Smooth muscle cell of the umbilical artery (primary cell): ENCODE measurements at places on chromosomes 12 and 14. TPM values are rescaled to one million over a fixed set of nuclear protein-coding genes. Genes with fewer than 3 reads are reported as not detected.

SPSB2 gene
- 2.6 and 5.0 TPM in 2 replicates for total RNA-seq

PTCSC3 gene
- total RNA-seq = not detected in 2 replicates

KRT77 gene
- not detected in 2 replicates for total RNA-seq

NRIP2 gene
- total RNA-seq = not detected in 2 replicates

BBOF1 gene
- 6.9 and 11.3 TPM in 2 replicates for total RNA-seq

PPP4R4 gene
- total RNA-seq = 1.4 and 2.7 TPM in 2 replicates

KRT82 gene
- total RNA-seq = not detected in 2 replicates

KCTD10 gene
- 72.5 and 82.8 TPM in 2 replicates for total RNA-seq

PSMB5 gene
- total RNA-seq = 182 and 254 TPM in 2 replicates

PGF gene
- 0.60 and 1.5 TPM in 2 replicates for total RNA-seq

GLT1D1 gene
- total RNA-seq = not detected in 2 replicates

MGP gene
- total RNA-seq = 6.7 and 31.5 TPM in 2 replicates

TAS2R31 gene
- 6.8 and 10.9 TPM in 2 replicates for total RNA-seq
